ENCODE measurements at places on chromosomes 16 and 17. TPM values are rescaled to one million over a fixed set of nuclear protein-coding genes. Genes with fewer than 3 reads are reported as not detected.

Gene CACNG3
- not detected for total RNA-seq

Gene SLC52A1
- not detected for total RNA-seq

Gene HBA1
- not detected for total RNA-seq

Gene RASL10B
- 19.5 TPM for total RNA-seq

Gene ACOX1
- total RNA-seq = 27.7 TPM

Gene GCGR
- 0.61 TPM for total RNA-seq

Gene KRT33A
- not detected for total RNA-seq

Gene WNT9B
- total RNA-seq = not detected

Gene CLEC19A
- total RNA-seq = not detected

Gene OR3A1
- total RNA-seq = not detected

Gene MYH3
- total RNA-seq = not detected

Gene NOS2
- 1.0 TPM for total RNA-seq

GRCh38 chr17:81160306-81160705, 5.0 kb upstream of the PVALEF start:
- peak; percentile 58 for DNase-seq

GRCh38 chr17:45339646-45340605, 23.1 kb upstream of the MAP3K14 start:
- no peak for DNase-seq

DNA sequence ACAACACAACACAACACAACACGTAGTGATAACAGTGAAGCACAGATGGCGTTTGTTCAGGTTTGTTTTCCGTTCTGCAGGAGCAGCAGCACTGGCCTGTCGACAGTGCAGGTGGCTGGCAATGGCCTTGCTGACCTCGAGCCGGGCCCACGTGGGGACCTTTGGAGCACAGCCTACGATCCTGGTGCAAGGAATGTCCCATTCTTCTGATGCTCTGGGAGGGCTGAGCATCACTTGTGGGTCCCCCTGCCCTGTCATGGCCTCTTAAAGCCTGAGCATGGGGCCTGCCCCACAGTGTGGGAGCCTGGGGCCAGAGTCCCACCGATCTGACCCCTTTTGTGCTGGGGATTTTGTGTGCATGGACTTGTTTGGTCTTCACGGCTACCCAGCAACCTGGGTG, 6.8 kb downstream of the MAP2K3 start:
- DNase-seq = peak; percentile 74

- peak; percentile 68 for DNase-seq
Measured at GRCh38 chr17:42050393-42051012, at the start of gene C17orf113. TSS of gene C17orf113 (minus strand) at chr17:42050601. CDS start at chr17:42043376, 7,225 bp downstream.

DNA sequence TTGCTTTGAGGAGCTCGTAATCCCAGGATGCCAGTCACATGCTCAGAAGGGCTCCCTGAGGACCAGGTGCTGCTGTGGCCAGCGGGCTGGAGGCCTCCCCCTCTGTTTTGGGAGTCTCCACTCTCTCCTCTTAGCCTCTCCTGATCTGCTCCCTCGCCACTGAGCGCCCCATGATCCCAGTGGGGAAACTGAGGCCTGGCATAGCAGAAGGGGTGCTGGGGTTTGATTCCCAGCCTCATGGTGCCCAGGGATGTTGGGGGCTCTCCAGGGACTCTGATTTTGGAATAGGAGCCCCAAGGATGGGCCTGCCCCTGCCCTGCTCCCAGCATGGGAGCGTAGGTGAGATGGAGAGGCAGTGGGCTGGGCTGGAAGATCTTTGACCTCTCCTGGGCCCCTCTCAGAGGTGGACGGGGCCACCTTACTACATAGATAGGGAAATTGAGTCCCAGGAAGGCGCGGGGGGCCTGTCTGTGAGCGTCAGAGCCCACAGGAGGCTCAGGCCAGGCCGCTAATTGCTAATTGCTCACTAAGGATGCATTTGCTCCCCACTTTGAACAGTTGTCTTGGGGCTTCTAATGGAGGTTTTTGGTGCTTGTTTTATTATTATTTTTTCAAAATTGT, 525 bp upstream of the ADCY7 start:
- no peak for DNase-seq

- DNase-seq = no peak
Measured at GRCh38 chr16:7571366-7571765, 238.7 kb downstream of the RBFOX1 start.

- no peak for DNase-seq
Measured at GRCh38 chr17:69812240-69812837, 262.7 kb upstream of the KCNJ16 start.

DNA sequence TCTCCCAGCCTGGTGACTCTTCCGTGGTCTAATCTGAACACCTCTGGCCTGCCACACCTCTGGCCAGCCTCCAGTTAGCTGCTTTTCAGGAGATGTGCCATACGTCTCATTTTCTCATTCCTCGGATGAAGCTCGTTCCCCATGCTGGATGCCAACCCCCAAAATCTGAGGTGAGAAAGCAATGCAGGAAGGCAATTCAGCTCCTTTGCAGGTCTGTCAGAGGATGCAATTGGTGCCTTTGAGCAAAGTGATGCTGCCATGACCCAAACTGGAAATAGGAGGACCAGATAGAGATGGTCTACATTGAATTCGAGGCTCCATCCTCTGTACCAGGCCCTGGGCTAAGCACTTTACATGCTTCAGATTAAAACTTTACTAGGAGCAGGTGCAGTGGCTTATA, 11.0 kb upstream of the CUEDC1 start:
- DNase-seq = no peak

- no peak for DNase-seq
Measured at GRCh38 chr17:79038545-79039135, 14.7 kb downstream of the C1QTNF1 start.

DNA sequence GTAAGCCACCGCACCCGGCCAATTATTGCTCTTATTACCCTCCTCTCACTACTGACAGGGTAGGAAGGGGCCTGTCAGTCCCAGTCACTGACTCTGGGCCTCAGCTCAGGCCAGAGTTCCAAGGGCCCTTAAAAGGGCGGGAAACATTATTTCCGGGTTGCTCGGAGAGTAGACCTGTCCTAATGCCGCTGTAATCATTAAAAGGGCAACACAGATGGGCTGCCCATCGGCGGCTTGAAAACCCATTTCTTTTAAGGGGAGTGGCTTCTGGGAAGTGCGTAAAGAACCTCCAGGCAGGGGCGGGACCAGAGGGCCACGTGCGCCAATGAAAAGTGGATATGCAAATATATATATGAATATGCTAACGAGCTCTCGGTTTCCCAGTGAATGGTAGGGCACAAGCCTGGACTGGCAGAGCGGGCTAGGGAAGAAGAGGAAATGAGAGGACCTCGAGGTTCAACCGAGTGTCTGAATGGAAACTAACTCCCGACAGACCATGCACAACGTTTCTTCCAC, 26.6 kb downstream of the PIPOX start:
- DNase-seq = no peak

DNA sequence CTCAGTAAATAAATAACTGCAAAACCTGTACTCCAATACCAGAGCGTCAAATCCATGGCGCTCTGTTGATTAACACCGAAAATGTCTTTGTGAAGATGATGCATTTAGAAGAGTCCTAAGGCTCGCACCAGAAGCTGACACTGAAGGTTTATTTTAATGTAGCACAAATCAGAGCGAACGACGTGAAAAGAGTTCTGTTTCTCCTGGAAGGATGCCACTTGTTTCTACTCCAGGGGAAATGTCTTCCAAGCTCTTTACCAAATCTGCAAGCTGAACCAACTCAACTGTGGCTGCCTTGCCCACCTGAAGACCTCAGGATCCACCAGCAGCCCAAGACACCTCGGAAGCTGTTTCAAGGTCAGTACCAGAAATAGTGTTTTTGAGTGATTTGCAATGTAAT, 194.4 kb upstream of the MAF start:
- no peak for DNase-seq

DNA sequence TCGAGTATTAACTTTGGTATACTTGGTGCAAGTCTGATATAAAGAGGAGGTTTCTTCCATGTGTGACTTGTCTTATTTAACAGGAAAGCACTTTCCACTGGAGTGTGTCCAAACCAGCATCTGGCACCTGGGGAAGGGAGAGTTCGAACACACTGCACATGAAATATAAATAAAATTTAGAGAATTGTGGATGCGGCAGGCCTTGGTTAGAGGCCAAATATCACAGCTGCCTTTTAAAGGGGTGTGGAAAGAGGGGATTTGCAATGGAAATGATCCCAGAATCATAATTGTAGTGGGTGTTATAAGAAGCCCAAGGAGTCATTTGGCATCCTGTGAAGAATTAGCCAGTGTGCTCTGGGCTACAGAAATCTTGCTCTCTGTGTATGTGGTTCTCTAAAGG, 4.3 kb upstream of the NXN start:
- no peak for DNase-seq

DNA sequence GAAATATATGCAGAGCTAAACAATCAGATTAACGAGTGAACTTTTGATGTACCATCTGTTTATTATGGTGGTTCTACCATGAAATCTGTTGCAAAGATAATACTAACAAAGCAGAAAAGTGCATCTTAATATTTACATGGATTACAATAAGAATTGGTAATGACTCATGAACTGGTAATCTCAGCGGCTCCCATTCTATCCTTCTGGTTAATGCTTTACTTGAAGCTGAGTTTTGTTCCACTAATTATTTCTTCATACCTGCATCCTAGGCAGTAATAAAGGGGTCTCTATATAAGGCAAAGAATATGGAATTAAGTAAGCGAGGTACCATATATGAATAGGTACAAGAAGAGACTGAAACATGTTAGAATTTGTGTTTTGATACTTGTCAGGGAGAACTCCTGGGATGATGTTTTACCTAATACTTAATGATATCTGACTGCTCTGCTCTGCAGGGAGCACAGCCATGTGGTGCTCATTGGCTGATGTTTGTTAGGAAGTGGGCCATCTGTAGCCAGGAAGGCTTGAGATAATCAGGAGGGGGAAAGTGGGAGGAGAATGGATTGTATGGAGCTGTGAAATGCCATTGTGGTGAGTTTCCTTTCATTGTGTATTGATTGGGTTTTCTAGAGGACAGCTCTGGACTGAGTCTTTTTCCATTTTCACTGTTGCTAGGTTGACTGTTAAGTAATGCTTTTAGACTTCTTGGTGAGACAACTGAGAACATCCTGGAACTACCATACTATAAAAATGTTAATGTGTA, 52.6 kb downstream of the MAP2K6 start:
- peak; percentile 40 for DNase-seq

GRCh38 chr17:21375757-21376080, 438 bp upstream of the KCNJ12 start:
- DNase-seq = no peak

DNA sequence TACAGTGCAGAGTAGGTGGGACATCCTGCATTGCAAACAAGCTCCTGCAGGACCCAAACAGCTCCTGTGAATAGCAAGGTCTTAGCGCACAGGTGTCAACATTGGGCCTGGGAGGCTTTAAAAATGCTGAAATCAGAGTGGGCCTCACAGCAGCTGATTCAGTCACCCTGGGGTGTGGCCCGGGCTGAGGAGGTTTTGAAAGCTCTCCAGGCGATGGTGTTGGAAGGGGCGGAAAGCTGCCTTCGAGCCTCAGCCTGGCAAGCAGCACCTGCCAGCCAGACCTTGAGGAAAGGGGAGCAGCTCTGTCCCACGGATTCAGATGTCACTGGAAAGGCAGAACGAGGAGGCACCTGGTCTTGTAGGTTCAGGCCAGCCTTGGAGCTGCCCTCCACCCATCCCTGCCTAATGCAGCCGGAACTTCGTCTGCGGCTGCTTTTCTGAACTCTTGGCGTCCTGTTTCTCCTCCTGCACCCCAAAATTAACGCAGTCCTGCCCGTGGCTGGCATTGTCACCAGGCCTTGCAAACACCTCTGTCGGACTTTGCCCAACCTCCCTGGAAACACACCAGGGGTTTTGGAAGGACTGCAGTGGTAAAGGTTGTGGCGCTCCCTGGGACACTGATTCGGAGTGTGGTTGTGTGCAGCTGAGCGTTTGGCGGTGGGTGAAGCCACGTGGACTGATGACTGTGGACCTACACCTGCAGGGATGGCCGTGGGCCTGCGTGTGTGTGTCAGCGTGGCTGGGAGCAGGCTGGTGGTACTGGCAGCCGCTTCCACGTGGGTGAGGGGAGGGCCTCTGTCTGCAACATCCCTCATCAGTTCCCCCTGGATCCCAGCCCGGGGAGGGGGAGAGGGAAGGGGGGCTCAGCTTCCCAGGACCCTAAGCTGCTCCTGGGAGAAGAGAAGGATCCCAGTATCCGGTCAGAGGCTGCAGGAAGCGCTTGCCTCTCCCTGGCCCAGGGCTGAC, 3.4 kb downstream of the NECAB2 start:
- no peak for DNase-seq

DNA sequence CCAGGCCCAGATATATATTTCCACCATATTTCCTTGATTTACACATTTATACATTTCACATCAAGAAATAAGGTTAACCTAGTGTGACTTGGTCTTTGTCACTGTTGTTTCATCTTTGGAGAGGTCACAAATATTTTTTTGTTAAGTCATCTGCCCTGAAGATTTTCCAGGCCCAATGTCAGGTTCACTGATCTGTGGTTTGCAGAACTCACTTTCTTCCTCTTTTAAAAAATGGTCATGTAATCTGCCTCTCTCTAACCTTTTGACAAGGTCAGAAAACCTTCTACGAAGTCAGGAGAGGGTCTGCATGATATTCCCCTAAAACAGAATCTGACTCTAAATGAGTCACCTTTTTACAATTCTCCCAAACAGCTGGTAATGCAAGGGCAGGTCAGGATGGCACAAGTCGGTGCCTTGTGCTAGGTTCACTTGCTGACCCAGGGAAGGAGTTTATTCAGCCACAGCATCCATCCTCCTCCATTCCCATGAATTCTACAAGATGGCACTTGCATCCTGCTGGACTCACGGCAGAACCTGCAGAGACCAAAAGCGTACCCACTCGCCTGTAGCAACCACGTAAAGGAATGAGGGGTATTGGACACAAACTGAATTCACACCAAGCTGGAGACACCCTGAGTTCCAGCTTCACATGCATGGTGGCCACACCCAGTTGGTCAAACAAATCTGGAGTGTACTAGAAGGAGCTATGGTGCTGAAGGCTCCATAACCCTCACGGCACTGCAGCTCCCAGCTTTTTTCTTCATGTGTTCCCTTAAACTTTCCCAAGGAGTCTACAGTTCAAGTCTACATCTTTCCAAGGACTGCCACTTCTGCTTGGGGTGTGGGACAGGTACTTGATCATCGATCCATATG, 1.6 kb upstream of the KIAA0513 start:
- DNase-seq = no peak
